ENCODE measurements at places on chromosomes 7 and 10.

GRCh38 chr10:110003524-110003885 lies 4.3 kb upstream of the ADD3 start:
- no peak for DNase-seq

DNA sequence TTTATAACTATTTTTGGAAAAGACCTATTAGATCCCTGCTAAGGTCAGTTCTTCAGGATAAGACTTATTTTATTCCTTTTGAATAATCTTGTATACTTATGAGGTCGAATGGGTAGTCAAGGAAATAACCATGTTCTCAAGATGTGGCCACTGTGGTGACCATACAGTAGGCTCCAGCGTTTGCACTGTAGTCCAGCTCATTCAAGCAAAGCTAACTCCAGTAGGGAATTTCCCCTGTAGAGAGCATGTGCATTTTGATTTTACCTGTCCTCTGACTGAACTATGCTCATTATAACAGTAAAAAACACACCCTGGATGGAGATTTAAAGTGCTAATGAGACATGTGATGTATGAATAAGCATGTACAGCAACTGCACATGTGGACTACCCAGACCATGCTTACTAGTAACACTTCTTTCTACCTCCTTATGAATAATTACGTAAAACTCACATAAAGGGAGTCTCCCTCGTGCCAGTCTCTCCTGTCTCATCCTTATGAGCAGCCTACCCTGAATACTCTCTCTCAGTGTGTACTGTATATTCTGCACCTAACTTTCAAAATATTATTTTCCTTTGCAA lies 32.4 kb upstream of the SEMA3E start:
- no peak for DNase-seq

- no peak for DNase-seq
These were observed 899 bp downstream of the PUS7 start for GRCh38 chr7:105521027-105521716.

DNA sequence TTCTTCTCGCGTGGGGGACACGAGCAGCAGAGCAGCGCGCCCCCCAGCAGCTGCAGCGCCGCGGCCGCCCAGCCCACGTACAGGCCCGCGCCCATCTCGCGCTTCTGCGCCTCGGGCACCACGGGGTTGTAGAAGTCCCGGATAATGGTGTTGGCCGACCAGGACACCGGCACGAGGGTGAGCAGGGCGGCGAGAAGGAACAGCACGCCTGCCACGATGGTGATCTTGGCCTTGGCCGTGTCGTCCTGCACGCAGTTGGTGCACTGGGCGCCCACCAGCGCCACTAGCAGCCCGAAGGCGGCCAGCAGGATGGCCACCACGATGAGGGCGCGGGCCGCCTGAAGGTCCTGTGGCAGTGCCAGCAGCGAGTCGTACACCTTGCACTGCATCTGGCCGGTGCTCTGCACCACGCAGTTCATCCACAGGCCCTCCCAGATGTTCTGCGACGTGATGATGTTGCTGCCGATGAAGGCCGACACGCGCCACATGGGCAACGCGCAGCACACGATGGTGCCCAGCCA lies 529 bp downstream of the CLDN3 start:
- DNase-seq = no peak

- DNase-seq = no peak
These were observed 152.4 kb upstream of the LAMB4 start for GRCh38 chr7:108282427-108282996.

GRCh38 chr7:17340655-17341054 lies 42.2 kb downstream of the AHR start:
- DNase-seq = no peak

DNA sequence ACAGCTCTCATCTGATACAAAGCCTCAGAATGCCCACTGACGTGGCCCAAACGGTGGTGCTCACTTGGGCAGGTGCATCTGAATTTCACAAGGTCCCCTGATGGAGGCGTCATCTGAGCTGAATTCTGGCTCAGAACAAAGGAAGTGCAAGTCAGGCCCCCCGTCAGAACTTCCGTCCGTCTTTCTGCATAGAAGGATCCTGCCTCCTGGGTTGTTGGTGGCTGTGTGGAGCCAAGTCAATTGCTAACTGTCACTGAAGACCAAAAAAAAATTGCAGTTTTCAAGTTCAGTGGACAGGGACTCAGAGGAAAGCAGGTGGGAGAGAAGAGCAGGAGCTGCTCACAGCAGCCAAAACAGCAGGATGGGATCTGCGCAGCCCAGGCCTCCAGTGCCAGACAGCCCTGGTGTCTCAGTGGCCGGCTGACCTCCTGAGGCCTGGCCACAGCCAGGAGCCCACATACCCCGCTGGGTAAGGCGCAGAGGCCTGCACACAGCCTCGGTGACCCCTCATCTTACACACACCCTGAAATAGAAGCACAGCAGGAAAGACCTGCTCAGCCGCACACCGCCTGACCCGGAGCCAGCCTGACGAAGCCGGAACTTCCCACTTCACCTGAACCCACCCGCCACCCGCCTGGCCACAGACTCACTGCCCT lies 49.4 kb downstream of the PYROXD2 start:
- no peak for DNase-seq

DNA sequence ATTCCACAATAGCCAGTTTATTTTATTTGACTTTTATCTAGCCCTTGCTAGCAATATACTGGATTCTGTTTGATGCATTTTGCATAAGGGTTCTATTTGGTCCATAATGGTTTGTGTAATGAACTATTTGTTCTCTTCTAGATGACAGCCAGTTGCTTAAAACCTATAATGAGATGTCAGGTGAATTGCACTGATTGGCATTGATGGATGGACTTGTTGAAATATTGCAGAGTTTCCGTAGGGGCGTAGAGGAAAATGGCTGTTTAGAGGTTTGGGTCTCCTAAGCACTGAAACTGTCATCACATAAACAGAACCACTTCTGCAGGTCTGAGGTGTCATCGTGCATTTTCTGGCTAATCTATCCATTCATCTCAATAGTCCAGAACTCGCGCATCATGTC lies 124.9 kb upstream of the HDAC9 start:
- no peak for DNase-seq
